AML-193 (cell line): ENCODE measurements at places on chromosomes 1 and 21.

DNA sequence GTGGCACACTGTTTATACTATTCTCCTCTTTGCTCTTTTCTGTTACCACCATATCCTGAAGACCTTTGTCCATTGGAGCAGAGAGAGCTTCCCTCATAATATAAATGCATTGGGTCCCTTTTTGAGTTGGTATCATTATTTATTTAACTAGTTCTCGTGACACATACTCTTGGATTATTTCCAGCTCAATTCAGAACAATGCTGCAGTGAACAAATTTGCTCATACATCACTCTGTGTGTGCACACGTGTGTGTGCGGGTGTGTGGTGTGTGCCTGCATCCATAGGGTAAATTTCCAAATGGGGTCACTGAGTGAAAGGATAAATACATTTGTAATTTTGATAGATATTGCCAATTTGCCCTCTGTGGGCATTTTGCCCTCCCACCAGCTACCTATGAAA, 5.8 kb downstream of the PLA2G2A start:
- DNase-seq, result no peak

GRCh38 chr21:24110846-24111245, 1496.4 kb downstream of the MRPL39 start:
- no peak for DNase-seq

DNA sequence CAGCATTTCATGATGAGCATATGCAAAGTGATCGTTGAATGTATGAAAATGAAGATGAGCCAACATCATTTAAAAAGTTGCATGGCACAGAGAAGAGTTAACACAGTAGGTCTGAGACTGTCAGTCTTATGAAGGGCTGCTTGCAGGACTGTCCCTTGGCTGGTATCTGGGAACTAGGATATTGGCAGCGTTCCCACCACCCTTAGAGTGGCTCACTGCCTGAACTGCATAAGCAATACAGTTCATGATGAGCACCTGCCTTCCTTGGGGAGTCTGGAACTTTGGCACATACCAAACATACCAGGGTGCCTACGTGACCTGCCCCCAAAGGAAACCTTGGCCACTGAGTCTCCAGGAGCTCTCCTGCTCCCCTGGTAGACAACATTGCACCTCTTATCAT, 161.8 kb downstream of the DSCAM start:
- DNase-seq, result no peak

DNA sequence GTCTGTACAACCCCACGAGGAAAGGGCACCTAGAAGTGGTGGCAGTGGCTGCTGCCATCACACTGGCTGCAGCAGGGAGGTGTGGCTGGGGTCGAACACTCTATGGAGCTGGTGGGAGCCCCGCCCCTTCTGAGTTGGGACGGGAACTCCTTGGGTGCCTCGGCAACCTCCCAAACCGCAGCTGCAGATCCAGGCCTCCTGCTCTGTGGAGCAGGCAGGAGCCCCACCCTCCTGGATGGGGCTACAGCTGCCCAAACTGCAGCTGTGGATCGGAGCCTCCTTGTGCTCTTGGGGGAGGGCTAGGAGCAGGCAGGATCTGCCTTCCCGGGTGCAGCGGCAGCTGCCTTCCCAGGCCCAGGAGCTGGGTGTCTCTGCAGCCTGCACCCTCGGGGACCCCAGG, 38.9 kb upstream of the TARDBP start:
- DNase-seq, result no peak
